ENCODE measurements at places on chromosomes 3 and 15. TPM values are rescaled to one million over a fixed set of nuclear protein-coding genes. Genes with fewer than 3 reads are reported as not detected.

Gene OR5K2
- not detected for total RNA-seq

Gene C3orf85
- 33.4 TPM for total RNA-seq

Gene SV2B
- total RNA-seq, result 0.56 TPM

Gene CHRNB4
- total RNA-seq, result not detected

Gene THAP10
- 3.0 TPM for total RNA-seq

Gene TTLL13
- total RNA-seq, result not detected

Gene FOXL2NB
- total RNA-seq, result not detected
